Umbilical cord (tissue), 2 donors: ENCODE measurements at places on chromosomes 7 and 10.

DNA sequence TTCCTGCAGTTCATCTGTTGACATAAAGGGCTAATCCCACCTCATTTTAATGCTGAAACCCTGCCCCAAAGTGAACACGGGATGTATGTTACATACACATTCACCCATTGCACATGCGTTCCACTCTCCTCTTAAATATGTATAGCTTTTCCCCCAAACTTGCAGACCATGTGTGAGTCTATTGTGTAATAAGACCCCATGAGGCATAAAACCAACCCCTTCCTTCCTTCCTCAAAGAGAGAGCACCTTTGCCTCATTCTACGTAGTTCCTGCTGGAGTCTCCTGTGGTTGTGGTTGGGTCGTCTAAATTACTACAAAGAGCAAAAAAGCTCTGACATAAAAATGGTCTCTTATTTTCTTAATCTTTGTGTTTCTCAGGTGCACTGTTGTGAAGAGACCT lies 345.7 kb upstream of the KLF6 start:
- no peak for DNase-seq

- DNase-seq, result peak; percentile 47
These were observed 36.0 kb upstream of the RSU1 start for GRCh38 chr10:16853201-16853600.

DNA sequence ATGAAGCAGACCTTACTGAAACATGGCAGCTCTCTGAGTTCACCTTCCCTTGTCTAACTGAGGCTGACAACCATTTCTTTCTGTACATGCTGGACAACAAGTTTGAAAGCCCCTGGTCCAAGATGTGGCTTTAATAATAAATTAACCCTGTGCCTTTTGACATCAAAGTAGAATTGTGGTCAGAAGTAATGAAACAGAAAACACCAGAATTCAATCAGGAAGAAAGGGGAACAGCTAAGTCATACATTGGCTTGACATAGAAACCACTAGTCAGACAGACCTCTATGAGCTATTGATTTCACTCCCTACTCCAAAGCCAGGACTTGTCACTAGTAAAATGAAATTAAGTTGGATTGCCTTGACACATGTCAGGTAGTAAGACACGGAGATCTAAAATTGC lies 175.2 kb upstream of the ASAH2 start:
- no peak for DNase-seq

DNA sequence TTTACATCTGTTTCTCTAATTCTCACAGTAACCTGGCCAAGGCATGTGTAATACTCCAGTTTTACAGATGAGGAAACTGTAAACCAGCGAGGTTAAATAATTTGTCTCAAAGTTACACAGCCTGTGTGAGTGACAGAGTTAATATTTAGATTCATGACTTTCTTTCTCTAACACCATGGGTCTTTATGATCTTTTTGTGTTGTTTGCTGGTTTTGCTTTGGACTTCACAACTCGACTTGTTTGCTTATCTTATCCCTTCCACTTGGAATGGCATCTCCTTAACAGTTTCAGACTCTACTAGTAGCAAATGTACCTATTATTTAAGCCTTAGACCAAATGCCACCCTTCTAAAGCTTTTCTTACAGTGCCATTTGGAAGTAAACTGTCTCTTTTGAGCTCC lies 34.4 kb downstream of the MXI1 start:
- no peak for DNase-seq

GRCh38 chr10:109946680-109947079 lies 23.4 kb upstream of the XPNPEP1 start:
- DNase-seq, result no peak

DNA sequence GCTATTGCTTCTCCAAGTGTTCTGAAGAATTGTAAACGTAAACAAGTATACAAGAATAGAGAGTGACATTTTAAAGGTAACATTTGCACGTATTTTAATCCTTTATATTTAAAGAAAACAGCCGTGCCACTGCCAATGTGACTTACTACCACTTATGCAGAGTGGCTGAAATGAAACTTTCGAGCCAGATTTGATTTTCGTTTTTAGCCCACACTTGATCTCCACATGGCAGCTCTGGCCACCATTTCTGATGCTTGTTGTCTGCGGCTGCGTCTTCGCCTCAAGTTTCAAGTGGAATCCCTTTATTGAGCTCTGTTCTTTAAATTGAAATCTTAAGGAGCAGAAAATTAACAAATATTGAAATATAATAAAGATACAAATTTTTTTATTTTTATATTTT lies 70.0 kb downstream of the ELAPOR2 start:
- no peak for DNase-seq

- no peak for DNase-seq
These were observed 35.6 kb downstream of the SRPK2 start for GRCh38 chr7:105352901-105353668.

- peak; percentile 99 for DNase-seq
These were observed at the start of gene ERCC6 for GRCh38 chr10:49538381-49539319. Gene ERCC6, minus strand, starts transcription at chr10:49539121.

DNA sequence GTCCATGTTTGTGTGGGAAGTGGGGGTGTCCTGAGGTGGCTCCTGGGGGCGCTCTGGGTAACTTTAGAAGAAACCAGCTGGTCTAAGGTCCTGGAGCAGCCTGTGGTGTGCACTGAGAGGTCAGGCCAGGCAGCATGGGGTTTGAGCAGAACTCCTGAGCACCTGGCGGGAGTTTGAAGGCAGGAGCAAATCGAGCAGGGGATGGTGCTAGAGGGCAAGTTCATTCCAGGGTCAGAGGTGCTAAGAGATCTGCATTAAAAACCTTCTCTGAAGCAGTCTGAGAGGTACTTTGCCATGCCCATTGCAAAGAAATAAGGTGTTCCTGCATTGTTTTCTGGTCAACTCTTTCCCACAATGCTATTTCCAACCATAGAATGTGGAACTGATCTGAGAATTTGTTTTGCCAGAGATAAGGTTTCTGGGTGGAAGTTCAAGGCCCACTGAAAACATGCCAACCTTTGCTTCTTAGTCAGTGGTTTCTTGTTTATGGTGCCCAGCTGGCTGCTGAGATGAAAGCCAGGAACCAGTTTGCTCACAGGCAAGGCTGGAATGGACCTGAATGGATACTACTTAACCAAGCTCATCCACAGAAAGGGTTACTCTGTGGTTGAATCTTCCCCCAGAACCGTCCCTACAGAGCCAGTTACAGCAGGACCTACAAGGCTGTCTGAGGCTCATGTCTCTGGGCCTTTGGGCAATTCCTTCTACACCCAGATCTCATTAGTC lies 136.3 kb upstream of the TMEM72 start:
- no peak for DNase-seq
